Right atrium auricular region (tissue), 2 donors: ENCODE measurements at places on chromosomes 16 and 17.
A peak's percentile ranks its signal among the peaks of the same experiment; 100 is the strongest.

- DNase-seq: no peak
Observed at GRCh38 chr17:59851439-59852375, 41.0 kb downstream of the TUBD1 start.

DNA sequence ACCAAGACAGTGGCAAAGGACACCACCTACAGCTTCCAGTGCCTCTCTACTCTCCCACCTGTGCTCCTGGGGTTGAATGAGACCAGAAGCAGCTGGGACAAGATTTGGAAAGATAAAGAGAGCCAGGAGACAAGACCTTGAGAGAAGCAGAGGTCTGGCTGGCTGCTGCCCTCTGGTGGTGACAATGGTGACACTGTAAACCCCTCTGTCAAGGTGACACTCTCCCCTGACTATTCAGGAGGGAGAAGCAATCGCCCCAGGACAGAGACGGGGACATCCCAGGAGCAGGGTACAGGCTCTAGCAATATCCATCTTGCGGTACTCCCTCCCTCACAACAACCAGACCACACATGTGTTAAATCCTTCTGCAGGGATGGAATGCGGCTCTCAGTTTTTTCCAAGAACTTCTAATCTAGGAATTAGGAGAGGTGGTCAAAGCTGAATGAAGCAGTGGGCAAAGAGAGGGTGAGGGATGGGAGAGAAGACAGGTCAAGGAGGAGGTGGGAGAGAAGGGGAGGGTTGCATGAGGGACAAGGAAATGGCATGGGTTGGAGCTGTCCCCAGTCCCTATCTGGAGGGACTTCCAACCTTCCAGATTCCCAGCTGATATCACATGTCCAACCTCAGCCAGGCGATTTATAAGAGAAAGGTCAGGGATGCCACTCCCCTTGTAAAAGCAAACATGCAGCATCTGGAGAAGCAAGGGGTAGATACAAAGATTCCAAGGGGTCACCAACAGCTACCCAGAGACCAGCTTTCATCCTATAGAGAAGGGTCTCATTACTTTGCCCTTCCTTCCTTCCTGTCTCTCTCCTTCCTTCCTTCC, 2.9 kb downstream of the PHOSPHO1 start:
- DNase-seq: peak; percentile 77

DNA sequence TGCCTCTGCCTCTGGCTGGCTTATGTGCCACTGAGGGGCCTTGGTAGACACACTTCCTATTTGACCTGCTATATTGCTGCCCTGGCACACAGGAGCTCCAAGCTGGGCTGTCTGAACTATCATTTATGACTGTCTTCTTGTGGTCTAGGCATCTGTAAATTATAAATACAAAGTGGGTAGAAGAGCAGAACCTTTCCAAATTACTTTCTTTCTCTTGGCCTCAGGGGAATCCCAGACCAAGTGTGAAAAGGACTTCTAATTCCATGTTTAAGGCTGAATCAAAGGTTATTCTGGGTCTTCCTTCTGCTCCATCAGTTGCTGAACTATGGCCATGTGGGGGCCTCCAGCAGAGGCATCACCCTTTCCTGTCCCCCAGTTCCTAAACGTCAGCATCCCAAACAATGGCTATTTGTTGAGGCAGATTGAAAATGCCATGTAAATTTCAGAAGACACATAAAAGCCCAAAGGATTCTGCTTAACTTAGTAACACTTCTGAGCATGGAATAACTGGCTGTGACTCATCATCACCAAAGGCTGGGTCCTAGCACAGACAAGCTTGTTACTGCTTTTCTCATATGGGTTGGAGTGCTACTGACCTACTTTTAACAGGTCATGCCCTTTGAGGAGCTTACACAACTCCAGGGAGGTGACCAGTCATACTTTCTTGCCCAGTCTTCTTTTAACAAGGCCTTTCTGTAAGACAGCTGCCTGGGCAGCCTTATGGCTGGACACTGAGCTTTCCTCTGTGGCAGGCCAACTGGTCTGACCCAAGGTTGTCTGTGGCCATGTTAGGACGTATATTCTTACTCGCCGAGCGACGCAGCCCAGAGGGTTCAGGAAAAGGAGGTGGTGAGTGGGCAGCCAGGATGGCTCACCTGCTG, 154.8 kb downstream of the VPS53 start:
- DNase-seq: peak; percentile 79

DNA sequence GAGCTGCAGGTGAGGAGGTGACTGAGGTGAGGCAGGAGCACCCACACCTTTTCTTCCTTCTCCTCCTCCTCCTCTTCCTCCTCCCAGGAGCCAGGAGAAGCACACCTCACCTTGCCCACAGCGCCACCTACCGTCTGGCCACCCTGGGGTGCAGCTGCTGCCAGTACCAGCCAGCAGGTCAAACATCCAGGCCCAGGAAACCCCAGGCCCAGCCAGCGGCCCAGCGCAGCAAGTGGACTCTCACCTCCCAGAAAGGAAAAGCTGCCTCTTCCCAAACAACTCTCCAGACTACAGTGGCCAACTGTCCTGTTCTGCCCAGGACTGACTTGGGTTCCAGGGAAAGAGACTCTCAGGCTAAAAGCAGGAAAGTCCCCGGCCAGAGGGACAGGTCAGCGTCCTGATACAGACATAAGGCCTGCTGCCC, 22.7 kb downstream of the PEMT start:
- DNase-seq: no peak

GRCh38 chr17:75319904-75320691, 30.9 kb upstream of the SLC25A19 start:
- DNase-seq: no peak
